ENCODE measurements at places on chromosomes 11 and 22. TPM values are rescaled to one million over a fixed set of nuclear protein-coding genes. Genes with fewer than 3 reads are reported as not detected.

Gene MS4A12
- polyA plus RNA-seq, result not detected

Gene UBQLN3
- polyA plus RNA-seq, result not detected

Gene SCGB1A1
- polyA plus RNA-seq, result not detected

Gene OTOG
- not detected for polyA plus RNA-seq

Gene OR2AG2
- polyA plus RNA-seq, result not detected

Gene COPB1
- polyA plus RNA-seq, result 199 TPM

- no peak for DNase-seq
Observed at GRCh38 chr11:77126861-77127234, 1.2 kb upstream of the MYO7A start.

GRCh38 chr11:131637469-131638175 lies 267.2 kb downstream of the NTM start:
- DNase-seq, result no peak

GRCh38 chr11:25758145-25758661 lies 573.7 kb upstream of the ANO3 start:
- no peak for DNase-seq

- no peak for DNase-seq
Observed at GRCh38 chr11:27459191-27459590, 13.4 kb downstream of the LGR4 start.

GRCh38 chr22:30855266-30855665 lies 113.3 kb downstream of the MORC2 start:
- DNase-seq, result no peak

GRCh38 chr11:2933375-2934020 lies 4.3 kb upstream of the PHLDA2 start:
- DNase-seq, result peak; percentile 97

- DNase-seq, result peak; percentile 75
Observed at GRCh38 chr22:31346255-31346732, at the start of gene PATZ1. Gene PATZ1 (minus strand): TSS chr22:31346346. CDS start chr22:31345602, 744 bp downstream.

DNA sequence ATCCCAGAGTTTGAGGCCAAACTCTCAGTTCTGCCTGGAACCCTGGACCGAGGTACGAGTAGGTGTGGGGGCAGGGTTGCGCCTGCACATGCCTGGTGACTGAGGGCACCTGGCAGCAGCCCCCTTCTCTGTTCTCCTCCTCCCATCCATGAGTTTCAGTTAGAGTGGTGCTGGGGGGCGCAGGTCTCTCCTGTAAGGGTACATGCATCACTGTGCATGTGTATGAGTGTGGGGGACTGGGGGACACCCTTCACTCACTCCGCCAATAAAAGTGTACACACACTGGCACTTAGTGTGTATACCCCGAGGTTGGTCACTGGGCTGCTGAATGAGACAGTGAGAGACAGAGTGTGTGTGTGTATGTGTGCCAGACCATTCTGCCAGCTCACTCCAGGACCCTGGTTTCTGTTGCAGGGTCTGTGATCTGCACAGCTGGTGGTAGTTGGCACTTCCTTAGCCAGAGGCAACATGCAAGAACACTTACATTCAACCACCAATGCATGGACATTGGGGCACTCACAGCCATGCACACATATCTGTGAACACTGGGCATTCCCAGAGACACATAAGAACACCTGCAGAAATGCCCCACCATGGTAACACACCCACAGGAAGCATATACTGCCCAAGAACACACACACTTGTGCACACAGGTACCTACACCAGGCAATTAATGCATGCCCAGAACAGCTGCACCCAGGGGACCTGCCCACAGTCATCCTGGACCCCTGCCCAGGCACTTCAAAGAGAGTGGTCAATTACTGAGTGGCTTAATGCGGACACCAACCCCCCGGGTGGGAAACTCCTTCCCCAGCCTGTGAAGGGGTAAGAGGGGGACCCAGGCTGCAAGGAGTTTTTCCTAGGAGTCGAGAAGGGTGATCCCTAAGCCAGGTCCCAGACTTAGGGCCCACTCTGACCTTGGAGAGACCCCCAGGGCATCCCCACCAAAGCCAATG lies 1.2 kb upstream of the NRXN2 start:
- no peak for DNase-seq

GRCh38 chr22:37295213-37295886 lies 13.0 kb downstream of the CYTH4 start:
- DNase-seq, result no peak

GRCh38 chr22:48393885-48394284 lies 1433.8 kb downstream of the BRD1 start:
- DNase-seq, result no peak

- no peak for DNase-seq
Observed at GRCh38 chr11:111549196-111549868, 8.8 kb downstream of the LAYN start.

DNA sequence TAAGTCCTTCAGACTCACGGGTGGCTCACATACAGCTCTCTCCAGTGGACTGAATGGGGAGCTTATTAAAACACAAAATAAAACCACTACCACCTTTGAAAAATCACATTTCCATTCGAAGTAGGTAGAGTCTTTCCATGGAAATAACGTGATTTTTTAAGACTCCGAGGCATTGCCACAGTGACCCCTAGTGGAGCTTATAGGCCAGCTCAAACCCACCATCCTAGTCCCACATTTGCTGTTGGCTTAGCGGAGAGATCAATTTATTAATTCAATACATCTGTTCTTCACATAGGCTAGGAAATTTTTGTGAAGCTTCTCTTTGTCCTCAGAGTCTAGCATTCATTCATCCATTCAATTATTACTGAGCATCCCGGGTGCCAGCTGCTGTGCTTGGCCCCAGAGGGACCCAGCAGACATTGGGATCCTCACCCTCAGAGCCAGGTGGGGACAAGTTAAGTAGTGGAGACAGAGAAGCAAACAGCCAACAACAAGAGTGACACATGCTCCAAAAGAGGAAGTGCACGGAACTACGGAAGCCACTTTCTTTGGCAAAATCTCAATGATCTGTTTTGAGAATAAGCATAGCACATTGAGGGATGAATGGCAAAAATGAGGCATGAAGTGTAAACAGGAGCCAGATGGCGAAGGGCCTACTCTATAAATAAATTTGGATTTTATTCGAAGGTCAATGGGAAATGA lies 10.2 kb upstream of the P4HA3 start:
- DNase-seq, result peak; percentile 81

DNA sequence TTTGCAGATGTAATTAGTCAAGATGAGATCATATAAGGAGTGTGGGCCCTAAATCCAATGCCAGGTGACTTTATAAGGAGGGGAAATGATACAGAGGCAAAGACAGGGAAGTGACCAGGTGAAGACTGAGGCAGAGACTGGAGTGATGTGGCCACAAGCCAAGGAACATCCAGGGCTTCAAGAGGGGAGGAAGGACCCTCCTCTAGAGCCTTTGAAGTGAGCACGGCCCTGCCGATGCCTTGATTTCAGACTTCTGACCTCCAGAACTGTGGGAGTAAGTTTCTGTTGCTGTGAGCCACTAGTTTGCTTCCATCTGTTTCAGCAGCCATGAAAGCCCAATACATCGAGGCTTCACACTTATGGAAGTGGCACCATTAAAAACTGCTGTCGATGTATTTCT lies 78.7 kb downstream of the SHANK2 start:
- no peak for DNase-seq

DNA sequence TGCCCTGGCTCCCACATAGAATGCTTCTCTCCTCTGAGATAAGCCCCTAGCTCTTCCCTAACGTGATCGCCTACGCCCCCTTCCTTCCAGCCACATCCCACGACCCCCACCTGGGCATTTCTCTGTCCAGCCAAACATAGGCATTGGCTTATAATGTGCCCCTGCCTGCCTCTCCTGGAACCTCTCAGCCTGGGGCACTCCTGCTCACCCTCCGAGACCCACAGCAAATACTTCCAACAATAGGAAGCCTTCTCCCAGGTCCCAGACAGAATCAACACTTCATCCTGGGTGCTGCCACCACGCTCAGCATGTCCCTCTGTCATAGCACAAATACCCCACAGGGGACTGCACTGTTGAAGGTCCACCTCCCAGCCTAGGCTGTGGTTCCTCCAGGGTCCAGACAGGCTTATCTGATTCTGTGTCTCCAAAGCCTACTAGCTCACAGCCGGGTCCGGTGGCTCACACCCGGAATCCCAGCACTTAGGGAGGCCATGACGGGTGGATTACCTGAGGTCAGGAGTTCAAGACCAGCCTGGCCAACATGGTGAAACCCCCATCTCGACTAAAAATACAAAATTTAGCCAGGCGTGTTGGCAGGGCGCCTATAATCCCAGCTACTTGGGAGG lies 24.2 kb upstream of the TMPRSS4 start:
- no peak for DNase-seq

DNA sequence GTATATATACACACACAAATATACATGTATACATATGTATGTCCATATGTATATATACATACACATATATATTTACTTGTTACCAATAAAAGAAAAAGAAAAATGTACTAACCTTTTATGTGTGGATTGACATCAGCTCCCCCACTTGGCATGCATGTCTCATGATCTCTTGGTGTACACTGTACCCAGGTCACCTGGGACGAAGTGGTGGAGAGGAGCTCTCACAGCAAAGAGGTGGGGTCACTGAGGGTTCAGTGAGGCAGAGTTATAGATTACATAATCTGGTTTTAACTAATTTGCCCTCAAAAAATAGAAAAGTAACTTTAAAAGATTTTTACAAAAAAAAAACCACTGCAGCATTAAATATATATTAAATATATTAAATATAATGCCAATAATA lies 15.5 kb upstream of the USP47 start:
- DNase-seq, result no peak

DNA sequence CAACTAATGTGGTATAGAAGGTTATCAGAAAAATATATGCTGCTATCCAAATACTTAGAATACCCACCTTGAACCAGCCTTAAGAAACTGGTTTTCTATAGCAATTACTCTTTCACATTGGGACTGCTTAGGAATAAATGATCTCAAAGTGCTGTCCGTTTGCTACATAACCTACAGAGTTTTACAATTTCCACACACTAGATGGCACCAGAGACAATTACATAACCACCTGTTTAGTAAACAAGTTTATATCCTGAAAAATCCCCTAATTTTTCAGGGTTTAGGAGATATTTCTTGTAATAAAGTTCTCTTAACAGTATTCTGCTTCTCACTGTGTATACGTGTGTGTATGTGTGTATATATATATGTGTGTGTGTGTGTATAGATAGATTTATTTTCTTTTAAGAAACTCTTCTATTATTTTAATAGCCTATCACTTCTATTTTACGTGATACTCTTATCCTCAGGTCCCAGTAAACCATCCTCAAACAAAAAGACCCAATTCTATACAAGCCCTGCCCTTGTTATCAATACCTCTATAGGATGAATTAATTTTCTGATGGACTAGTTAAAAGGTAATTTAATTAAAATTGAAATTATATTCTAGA lies 6.7 kb upstream of the OR5I1 start:
- DNase-seq, result peak; percentile 49

DNA sequence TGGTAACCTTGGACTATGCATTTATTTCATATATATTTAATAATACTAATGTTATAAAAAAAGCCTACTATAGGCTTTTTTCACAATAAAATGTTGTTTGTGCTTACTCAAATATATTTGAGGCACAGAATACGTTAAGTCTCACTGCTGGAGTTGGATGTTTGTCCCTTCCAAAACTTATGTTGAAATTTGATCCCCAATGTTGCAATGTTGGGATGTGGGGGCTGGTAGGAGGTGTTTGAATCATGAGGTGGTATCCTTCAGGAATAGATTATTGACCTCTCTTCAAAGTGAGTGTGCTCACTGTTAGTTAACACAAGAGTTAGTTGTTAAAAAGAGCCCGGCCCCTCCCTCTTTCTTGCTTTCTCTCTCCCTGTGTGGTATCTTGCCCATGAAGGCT lies 1295.9 kb downstream of the JRKL start:
- no peak for DNase-seq

DNA sequence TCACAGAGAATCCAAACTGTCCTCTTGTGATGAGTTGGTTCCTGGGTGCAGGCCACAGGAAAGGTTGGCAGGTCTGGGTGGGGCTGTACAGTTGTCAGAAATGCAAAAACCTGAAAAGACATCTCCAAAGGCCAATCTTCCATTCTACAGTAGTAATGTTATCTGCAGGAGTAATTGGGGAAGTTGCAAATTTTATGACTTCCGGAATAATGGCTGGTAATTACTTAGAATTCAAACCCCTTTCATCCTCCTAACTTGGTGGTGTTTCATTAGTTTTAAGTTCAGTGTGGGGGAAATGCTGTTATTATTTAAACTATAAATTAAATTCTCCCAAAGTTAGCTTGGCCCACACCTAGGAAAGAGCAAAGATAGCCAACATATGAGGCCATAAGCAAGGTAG lies 64.7 kb upstream of the FAT3 start:
- no peak for DNase-seq

DNA sequence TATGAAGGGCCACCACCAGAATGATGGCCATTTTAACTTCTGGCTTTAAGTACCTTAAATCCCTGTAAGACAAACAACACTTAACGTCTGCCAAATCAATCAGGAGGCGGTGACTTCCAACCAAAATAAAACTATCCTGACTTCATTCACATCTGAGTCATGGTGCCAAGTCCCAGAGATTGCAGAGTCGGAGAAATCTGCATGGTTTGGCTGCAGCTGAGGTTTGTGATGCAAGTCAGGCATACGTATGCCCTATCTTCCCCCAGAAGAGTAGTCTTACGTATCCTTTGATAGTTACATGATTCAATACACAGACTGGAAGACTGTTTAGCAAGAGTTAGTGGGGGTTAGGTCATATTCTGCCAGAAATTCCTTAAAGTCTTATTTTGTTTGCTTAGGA lies 1.7 kb upstream of the GAB2 start:
- peak; percentile 97 for DNase-seq

DNA sequence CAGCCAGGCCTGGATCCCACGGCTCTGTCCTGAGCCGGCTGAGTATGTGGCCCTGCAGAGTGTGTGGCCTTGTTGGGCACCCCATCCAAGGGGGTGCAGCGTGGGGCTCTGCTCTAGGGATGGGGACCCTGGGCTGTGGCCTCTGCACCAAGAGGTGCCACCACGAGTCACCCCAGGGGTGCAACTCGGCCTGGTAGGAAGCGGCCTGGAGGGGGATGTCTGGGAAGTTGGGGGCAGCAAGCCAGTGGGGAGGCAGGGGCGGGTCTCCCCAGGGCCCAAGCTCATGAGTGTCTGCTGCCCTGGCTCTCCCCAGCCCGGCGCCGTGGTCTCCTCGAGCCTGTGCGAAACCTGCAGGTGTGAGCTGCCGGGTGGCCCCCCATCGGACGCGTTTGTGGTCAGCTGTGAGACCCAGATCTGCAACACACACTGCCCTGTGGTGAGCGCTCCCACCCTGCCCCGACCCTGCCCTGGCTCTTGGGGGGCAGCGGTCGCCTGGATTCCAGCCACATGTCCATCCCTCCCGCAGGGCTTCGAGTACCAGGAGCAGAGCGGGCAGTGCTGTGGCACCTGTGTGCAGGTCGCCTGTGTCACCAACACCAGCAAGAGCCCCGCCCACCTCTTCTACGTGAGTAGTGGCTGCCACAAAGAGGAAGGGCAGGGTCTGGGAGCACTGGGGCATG lies 24.2 kb upstream of the MUC5B start:
- no peak for DNase-seq

- no peak for DNase-seq
Observed at GRCh38 chr11:121029153-121029552, 5.3 kb downstream of the TBCEL start.

GRCh38 chr22:20251491-20251890 lies 16.6 kb downstream of the RTN4R start:
- no peak for DNase-seq

Measured in GM23248 (cell line).